Activated CD4-positive, CD25-positive, alpha-beta regulatory T cell (primary cell): ENCODE measurements at places on chromosomes 2 and 18.

DNA sequence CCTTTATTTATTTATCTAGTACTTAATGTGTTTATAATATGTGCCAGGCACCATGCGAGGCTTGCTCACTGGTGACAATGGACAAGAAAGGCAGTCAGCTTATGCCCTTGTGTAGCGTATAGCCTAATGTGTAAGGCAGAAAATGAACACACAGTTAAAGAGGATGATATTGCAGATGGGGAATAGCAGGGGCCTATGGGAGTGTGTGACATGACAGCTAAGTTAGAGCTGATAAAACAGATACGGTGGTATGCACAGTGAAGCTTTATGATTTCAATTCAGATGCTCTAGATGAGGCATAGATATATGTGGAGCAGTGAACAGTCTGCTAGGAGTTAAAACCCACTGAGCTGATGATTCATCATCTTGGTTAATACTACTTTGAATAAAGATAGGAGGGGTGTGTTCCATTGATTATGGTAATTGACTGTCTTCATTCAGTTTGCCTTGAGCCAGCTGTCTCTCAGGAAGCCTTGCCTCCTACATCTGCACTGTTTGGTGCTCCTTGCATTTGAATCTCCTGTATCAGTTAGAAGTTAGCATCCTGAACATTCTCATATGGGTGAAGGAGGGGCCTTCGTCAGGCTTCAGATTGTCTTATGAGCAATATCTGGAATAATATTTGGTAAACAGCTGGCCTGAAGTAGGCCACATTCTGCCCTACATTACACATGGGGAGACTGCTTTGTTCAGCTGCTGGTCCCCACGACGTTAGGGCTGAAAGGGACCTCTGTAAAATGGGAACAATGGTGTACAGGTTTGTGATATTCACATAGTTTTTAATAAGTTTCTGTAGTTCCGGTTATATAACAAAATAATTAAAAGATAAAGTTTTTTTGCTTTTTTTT is 13.2 kb downstream of the MAP4K4 start:
- no peak for DNase-seq

DNA sequence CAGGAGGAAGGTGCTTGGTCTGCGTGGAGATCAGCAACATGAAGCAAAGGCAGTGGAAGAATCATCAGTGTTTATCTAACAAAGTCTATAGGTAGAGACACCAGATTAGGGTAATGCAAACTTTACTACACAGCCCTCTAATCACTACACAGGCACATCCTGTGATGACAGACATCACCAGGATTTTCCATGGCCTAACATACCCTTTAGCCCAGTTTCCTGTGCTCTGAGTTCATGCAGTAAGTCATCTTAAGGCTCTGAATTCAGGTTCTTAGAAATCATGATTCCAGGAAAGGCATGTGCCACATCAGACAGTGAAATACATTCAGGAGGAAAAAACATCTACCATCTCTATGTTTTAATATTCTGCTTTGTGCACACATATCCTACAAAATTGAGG is 708.5 kb upstream of the SLC8A1 start:
- no peak for DNase-seq

DNA sequence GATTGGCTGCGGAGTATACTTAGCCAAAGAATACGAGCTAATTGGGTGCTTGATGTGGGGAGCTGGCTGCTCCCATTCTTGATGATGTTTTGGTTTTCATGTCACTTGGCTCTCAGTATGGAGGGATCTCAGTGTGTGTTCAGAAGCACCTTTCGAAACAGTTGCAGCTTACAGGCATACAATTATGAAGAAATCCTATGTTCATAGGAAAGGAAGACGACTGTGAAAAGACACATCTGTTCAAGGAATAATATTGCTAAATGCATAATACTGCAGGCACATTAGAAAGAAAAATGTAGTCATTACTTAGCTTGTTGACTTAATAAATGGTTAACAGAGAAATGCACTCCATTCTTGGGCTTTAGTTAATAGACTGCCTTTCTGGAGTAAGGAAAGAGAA is 4.1 kb downstream of the LRRC30 start:
- DNase-seq, result no peak

DNA sequence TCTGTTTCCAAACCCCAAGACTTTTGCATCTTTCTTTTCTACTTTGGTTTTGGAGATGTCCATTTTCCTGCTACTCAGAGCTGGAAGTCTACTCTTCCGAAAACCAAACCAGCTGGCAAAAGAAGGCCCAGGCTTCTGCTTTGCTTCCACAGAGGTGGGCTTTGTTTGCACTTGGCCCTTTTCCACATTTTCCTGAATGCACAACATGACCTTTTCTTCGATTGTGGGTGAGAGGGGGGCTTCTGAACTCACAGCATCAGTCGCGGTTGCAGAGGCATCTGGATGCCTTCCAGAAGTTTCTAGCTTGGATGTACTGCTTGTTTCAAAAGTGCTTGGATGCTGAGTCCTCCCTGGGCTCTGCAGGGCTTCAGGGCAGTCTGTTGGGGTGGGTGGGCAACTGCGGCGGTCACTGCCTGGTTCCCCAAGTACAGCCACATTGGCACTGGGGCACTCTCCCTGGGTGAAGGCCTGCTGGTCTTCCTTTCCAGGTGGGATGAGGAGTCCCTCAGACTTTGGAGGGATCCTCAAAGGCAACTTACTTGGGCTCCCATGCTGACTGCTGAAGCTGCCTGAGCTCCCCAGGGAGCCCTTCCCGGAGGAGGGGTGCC is 112.3 kb upstream of the LYPD1 start:
- no peak for DNase-seq

DNA sequence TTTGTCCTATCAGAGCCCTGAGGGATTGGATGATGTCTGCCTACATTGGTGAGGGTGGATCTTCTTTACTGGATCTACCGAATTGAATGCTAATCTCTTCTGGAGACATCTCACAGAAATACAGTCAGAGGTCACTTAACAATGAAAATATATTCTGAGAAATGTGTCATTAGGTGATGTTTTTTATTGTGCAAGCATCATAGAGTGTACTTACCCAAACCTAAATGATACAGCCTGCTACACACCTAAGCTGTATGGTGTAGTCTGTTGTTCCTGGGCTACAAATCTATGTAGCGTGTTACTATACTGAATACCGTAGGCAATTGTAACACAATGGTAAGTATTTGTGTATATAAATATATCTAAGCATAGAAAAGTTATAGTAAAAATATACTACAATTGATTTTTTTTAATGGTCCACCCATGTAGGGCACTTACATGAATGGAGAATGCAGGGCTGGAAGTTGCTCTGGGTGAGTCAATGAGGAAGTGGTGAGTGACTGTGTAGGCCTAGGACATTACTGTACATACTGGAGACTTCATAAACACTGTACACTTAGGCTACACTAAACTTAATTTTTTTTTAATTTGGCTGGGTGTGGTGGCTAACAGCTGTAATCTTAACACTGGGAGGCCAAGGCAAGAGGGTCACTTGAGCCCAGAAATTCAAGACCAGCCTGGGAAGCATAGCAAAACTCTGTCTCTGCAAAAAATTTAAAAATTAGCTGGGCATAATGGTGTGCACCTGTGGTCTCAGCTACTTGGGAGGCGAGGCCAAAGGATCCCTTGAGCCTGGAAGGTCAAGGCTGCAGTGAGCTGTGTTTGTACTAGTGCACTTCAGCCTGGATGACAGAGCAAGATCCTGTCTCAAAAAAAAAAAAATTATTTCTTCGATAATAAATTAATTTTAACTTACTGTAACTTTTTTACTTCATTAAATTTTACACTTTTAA is 226.3 kb upstream of the UBE2E3 start:
- no peak for DNase-seq
